Stimulated activated CD4-positive, alpha-beta T cell treated with anti-CD3 and anti-CD28 coated beads, TNF-alpha, amount 100 ng/mL, for 4 hours (primary cell): ENCODE measurements at places on chromosomes 5 and 9.

- no peak for DNase-seq
These were observed 32.8 kb upstream of the TNFAIP8 start for GRCh38 chr5:119322948-119323537.

GRCh38 chr5:72213482-72213881 lies 106.2 kb downstream of the MAP1B start:
- DNase-seq = no peak

DNA sequence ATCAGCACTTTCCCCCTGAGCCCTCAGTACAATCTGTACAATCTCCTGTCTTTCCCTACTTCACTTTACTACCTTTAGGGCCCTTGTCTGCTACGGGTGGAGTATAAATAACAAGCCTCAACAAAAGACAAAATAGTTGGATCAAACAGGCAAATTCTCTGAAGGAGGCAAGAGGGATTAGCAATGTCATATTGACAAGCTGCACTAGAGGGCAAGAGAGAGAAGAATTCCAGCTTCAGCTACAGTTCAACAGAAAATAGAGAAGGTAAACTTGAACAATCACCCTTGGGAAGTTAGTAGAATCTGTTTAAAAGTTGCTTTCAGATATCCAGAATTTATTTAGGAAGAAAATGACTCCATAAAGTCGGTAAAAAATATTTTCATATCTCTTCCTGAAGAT lies 68.4 kb upstream of the IZUMO3 start:
- no peak for DNase-seq

DNA sequence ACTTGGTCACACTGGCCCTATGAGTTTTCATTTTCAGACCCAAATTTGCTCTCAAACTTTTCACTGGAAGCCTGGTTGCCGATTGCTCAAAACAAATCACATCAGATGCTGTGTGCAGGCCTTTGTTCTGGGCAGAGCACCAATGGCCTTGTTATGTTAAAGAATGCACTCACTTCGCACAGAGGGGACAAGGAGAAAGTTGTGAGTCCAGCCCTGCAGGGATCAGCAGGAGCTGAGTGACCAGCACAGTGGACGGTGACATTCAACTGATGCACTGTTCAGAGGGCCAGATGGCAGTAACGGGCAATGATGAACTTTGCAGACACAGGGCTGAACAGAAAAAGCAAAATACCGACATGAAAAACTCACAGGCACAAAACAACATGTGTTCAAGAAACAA lies 86.1 kb downstream of the BARX1 start:
- DNase-seq = no peak

GRCh38 chr9:23171479-23171878 lies 654.6 kb downstream of the ELAVL2 start:
- DNase-seq = no peak

GRCh38 chr5:59746241-59746765 lies 147.2 kb downstream of the PDE4D start:
- no peak for DNase-seq

DNA sequence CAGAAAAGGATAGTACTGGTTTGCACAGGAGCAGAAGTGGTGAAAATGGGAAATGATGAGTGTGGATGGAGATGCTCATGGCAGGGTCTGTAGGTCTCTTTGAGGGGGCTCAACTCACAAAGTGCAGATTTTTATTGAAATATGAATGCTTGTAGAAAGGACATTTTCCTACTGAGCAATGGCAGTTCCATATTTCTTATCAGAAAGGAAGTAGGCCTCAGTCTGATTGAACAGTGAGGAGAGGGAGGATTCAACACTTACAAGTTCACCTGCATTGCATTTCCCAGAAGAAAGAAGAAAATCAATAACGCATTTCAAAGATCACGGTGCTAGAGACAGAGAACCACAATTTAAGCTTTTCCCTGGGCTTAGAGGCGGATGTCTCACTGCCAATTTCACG lies 49.2 kb downstream of the ANXA2R start:
- DNase-seq = no peak

GRCh38 chr5:87807783-87808182 lies 395.1 kb upstream of the CCNH start:
- DNase-seq = no peak

DNA sequence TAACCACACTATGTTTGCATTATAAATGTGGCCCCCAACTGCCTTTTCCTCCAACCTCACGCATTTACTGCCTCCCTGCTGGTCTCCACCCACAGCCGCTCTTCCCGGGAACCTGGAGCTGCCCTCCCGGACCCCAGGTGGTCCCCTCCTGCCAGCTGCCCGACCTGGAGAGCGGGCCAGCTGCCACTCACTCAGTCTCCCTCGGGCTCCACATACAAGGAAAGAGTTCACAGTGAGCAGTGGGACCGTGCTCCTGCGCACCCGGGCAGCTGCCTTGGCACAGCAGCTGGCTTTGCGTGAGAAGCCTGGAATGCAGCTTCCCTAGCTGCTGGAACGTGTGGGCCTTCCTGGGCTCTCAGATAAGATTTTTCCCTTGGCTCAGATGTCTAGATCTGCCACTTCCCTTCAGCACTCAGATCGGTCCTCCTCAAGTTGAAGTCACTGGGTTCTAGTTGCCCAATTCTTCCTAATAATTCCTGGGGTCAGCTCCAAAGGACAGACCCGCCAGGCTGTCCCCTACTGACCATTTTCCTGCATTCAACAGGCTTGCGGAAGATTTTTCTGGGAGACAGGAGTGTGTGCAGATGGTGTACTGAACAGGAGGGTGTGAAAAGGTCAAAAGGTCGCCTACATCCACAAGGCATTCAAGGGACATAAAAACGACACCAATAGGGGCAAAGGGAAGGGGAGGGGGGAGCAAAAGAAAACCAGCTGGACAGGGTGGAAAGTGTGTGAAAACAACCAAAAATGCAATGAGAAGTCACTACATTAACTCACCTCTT lies 69.1 kb downstream of the MYO10 start:
- no peak for DNase-seq

DNA sequence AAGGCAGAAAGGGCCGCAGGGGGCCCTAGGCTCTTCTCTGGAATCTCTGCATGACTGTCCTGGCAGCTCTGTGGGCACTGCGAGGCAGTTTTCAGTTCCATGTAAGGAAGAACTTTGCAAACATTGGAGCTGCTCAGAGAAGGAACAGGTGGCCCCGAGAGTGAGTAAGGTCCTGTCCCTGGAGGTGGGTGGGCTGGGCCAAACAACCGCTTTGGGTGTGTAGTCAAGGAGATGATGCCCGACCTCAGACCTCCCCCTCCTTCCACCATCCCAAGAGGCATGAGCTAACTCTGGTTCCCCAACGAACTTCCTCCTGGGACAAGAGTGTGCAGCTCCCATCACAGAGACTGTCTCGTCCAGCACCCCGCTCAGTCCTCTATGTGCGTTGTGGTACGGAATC lies 20.5 kb downstream of the CSF1R start:
- no peak for DNase-seq

- no peak for DNase-seq
These were observed 57.3 kb upstream of the C6 start for GRCh38 chr5:41270423-41271251.

- DNase-seq = no peak
These were observed 56.7 kb upstream of the GCNT4 start for GRCh38 chr5:75108931-75109596.

GRCh38 chr9:10134266-10134665 lies 478.5 kb downstream of the PTPRD start:
- DNase-seq = no peak

DNA sequence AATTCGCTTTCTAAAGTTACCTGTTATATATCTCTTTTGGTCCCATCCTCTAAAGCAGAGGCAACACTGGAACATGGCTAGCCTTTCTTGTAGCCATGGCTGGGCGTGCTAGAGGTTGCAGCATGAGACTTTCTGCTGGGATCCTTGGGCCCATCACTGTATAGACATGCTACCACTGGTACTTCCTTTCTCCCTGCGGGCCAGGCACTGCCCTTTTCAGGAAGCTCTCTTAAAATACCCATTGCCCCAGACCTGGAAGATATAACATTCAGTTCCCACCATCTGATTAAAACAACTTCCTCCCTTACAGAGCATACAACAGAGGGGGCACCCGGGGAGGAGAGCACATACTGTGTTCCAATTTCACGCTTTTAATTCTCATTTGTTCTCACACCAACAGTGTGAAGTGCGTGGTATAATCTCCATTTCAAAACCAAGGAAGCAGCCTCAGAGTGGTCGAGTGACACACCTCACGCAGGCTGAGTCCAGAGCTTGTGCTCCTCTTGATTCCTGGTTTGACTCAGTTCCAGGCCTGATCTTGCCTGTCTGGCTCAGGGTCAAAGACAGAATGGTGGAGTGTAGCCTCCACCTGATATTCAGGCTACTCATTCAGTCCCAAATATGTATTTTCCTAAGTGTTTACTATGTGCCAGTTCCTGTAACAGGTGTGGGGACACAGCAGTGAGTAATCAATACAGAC lies 22.6 kb downstream of the PTGS1 start:
- DNase-seq = no peak

DNA sequence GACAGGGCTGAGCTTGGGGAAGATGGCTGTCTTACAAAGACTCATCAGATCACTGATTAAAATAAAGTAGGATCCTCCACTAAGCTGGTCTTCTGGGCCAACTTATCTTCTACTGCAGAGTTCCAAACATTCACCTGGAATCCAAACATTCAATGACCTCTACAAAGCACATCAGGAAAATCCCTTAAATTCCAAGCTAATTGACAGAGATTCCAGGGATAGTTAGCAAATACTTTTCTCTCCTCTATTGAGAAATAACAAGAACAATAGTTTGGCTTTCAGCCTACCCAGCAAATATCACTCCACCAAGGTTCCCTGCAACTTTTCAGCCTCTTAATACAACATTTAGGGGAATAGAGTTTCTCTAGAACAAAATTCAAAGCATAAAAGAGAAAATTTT lies 140.6 kb upstream of the LIFR start:
- DNase-seq = no peak

DNA sequence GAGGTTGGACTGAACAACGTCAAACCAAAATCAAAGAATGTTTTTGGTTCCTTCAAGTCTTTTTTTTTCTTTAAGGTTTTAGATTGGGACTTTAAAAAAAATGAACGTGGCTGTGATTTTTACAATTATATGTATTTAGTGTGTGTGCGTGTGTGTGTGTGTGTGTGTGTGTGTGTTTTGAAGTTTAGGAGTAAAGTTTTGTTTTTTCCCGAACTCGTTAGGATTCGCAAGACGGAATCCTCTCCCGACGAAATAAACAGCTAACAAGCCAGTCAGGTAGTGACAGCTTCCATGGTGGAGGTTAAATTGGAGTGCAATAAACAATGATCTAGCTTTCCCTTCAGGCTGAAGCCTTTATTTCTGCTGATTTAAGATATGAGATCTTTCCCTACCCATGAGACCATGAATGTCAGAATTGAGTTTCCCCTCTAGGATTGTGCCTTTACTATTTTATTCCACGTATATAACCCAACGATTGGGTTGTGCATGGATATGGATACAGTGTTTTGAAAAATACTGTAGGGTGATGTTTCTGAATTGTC lies 1.2 kb downstream of the KIAA1958 start:
- no peak for DNase-seq

DNA sequence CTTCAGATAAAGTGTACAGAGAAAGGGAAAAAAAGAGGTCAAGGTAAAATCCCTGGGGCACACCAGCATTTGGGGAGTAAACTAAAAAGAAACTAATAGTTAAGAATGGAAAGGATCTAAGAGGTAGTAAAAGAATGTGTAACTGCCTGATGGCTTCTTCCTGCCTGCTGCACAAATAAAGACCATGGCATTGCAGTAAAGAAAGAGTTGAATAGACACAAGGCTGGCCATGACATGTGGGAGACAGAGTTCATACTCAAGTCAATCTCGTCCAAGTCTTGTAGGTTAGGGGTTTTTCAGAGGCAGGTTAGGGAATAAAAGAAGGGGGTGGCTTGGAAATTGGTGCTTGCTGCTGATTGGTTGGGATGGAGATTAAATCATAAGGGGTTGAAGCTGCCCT lies 57.6 kb downstream of the DNAJC21 start:
- DNase-seq = no peak

DNA sequence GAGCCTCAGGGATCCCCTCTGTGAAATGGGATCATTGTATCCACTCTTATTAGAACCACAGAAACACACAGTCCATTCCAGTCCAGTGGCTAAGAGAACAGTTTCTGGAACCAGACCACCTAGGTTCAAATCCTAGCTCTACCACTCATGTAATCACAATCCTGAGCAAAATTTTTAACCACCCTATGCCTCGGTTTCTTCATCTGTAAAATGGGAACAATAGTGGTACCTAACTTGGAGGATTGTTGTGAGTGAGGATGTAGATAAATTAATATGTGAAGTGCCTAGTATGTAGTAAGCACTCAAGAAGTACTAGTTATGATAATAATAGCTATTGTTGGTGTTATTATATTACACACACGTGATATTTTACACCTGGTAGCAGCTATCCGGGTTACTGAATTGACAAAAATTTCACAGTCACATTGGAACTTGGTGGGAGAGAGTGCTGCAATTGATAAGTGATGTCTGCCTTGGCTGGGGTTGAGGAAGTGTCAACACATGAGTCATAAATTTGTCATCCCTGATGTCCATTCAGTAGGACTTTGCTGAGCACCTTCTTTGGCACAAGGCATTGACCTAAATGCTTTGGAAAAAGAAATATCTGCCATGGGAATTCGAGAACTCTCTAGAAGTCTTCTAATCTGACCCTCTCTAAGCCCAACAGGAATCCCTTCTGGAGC lies 68.4 kb downstream of the COL27A1 start:
- DNase-seq = no peak

GRCh38 chr9:92635760-92636159 lies 34.2 kb downstream of the IPPK start:
- no peak for DNase-seq

DNA sequence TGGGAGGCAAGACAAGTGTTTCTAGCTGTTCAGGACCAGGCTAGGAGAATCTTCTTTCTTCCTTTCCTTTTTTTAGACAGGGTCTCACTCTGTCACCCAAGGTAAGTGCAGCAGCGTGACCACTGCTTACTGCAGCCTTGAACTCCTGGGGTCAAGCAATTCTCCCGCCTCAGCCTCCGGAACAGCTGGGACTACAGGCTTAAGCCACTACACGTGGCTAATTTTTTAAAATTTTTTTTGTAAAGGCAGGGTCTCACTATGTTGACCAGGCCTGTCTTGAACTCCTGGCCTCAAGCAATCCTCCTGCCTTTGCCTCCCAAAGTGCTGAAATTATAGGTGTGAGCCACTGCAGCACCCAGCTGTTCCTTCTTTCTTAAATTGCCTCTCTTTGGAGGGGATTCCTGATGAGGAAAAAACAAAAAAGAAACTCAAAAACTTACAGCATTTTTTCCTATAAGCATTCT lies 53.1 kb downstream of the LHFPL2 start:
- no peak for DNase-seq

DNA sequence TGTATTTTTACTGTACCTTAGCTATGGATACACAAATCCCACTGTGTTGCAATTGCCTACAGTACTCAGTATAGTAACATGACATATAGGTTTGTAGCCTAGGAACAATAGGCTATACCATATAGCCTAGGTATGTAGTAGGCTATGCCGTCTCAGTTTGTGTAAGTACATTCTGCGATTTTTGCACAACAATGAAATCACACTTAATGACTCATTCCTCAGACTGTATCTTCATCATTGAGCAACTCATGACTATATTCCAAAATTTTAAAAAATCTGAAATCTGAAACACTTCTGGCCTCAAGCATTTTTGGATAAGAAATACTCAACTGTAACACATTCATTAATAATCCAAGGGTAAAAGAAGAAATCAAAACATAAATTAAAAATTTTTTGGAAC lies 666.8 kb upstream of the GRAMD2B start:
- no peak for DNase-seq
